GM23338 (cell line): ENCODE measurements at places on chromosomes 16 and 17.

- peak; percentile 35 for DNase-seq
These were observed 5.8 kb downstream of the PDK2 start for GRCh38 chr17:50100921-50101345.

GRCh38 chr16:20026361-20027072 is 47.2 kb downstream of the GPR139 start:
- DNase-seq = no peak

DNA sequence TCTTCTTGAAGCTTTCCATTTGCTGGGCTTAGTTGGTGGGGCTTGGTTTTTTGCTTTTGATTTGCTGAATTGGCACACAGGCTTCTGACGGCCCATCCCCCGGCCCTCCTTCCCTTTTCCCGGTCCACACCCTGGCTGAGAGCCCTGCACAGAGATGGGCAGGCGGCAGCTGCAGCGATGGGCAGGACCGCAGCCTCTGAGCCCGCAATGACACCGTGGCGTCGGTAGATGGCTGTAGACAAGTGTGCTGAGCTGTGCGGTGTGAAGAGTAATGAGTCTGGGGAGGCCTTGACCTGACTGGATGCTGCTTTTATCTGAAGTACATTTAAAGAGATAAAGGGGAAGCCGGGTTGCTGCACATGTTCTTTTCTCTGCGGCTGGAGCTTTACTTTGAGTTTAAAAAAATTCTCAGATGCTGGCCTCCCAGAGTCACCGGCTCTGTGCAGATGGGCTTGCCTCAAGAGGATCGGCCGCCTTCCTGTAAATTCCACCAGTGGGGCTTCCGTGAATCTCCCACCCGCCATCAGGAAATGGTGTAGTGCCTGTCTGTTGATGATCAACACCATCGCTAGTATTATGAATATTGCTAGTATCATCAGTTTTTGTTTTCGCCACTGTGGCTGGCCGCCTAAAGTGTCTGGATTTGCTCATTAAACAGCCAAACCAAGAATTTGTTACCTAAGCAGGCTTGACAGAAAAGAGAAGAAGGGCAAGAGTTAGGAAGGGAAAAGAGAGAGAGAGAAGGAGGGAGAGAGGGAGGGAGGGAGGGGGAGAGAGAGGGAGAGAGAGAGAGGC is 245.6 kb upstream of the RBFOX1 start:
- peak; percentile 41 for DNase-seq

DNA sequence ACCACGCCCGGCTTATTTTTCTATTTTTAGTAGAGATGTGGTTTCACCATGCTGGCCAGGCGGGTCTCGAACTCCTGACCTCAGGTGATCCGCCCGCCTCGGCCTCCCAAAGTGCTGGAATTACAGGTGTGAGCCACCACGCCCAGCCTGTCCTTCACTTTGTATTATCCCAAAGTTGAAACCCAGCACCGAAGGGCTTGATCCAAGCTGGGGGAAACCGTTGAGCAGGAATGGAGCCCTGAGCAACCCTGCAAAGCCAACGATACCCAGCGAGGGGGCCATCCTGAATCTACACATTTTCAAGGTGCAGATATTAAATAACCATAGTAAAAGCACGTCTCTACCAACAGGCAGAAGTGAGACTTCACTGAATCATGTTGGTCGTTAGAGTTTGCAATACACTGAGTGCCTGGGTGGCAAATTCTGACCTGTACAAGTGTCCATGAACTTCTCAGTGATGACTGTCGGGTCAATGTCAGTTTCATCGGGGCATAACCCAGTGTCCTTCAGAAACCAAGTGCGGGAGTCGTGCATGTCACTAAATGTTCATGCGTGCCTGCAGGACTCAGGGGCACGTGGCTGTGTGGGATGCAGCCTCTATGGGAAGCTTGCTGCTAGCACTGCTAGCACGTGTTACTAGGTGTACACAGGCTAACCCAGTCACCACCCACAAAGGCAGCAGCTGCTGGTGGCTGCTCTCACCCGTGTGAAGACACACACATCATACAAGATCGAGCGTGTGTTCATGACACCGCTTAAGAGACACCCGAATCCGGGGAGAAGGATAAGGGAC is 10.5 kb upstream of the RBFOX3 start:
- DNase-seq = no peak

GRCh38 chr16:31128711-31129567 is 6.6 kb downstream of the PRSS8 start:
- DNase-seq = no peak

DNA sequence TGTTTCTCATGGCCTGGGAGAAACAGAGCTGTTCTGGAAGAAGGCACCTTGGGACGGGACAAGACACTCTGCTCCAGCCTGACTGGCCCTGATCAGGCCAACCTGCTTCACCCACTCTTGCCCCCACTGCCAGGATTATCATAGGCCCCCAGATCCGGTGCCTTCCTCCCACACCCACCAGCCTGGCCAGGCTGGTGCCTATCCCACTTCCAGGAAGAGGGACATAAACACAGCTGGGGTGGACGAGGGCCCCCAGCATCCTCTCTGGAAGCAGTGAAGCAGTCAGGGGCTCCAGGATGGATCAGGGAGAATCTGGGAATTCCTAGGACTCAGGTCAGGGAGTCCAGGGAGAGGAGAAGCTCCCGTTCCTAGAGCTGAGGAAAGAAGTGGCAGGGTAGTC is 16.9 kb upstream of the ITGA3 start:
- no peak for DNase-seq

DNA sequence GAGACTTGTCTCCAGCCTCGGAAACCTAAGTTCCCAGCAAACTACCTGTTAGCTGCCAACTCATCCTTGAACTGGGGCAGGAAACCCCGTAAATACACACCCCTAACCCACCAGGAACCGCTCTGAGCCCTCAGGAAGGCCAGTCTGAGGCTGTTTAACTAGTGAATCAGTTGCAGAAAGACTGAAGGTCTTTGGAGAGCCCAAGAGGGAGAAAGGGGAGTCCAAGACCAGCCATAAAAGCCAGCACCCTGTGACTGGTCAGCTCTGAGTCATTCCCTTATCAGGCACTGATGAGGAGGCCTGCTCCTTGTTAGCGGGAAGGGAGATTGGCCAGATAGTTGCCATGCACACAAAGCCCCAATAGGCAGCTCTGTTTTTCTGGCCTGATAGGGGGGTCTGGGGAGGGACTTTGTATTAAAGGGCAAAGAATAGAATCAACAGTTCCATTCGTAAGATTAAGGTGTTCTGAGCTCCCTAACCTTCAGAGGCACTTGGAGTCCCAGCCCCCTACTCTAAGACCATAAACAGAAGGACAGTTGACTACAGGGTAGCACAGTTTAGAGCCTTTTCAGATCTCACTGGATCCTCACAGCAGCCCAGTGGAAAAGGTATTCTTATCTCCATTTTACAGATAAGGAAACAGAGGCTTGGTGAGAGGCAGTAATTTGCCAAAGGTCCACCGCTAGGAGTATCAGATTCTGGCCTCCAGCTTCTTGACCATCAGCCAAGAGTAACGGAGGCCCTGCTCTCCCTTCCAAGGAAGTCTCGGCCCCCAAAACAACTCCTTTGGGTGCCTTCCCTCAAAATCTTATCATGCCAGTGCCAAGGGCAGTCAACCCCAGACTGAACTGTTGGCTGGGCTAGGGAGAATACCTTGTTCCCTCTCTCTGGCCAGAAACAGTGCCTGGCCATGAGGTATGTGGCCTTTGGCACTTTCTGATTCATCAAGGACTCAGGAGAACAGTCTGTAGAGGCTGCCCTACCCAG is 2.2 kb upstream of the KRT19 start:
- no peak for DNase-seq

GRCh38 chr16:85567101-85567866 is 45.8 kb upstream of the GSE1 start:
- peak; percentile 56 for DNase-seq

DNA sequence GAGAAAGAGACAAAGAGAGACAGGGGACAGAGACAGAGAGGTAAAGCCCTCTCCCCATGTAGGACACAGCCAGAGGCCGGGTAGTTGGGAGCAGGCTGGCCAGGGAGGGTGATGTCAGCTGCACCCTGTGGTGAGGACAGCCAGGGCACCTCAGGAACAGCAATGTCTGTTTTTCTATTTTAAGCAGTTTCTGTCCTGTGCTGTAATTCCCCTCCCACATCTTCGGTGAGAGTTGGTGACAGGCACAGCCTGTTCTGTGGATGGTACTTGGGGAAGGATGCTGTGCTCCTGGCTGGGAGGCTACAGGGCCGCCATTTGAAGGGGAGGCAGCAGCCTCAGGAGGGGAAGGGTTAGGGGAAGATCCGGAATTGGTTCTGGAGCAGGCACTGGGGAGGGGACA is 163.5 kb downstream of the SDK2 start:
- DNase-seq = no peak
